ENCODE measurements at places on chromosomes 7 and 10.

DNA sequence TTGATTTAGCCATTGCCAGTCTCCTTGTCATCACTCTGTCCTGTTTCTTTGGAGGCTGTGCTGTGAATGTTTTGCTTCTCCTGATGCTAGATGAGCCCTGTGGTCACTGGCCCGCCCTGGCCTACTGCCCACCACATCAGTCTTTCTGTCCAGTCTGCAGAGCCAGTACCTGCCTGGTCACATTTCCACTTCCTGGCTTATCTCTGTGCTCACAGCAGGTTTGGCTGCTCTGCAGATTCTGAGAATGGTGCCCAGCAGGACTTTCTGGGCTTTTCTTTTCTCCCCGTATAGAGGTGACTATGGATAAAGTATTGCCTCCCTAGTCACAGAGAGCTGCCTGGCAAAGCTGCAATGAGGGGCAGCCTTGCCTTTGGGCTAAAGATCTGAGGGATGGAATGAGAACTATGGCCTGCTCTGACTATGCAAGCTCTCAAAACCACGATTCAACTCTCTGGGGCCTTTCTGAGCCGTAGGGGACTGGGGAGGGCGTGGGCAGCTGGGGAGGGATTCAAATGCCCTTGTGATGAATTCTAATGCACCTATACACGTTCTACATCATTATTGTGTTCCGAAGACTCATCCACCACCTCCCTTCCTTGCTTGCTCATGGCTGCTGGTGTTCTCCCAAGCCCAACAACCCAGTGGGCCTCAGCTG is 410.4 kb upstream of the NPVF start:
- no peak for DNase-seq

DNA sequence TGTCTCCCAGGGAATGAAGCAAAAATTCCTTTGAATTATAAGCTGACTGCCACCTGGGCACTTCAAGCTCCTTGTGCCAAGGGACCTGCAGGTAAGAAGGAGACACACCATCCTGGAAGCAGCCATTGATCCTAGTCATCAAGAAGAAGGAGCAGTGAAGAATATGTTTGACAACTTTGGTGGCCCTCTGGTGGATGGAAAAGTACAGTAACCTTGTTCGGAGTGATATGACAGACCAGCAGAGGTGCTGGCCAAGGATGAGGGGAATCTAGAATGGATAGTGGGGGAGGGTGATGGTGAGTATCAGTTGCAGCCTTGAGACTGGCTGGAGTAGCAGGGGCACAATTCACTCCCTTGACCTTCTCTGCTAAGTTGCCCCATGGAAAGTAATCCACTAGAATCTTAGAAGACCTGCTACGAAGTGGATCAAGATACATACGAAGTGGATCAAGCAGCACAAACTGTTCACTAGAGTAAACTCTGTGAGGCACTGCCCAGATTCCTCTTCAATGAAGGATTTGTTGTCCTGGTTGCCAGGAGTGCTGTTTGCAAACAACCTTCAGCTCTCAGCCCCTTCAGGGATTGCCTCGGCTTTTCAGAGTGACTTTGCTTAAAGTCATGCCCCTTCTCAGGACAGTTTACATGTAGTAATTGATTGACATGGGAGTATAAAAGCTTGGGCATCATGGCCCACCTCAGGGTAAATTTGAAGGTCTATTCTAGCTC is 44.8 kb upstream of the ORC5 start:
- DNase-seq, result no peak

GRCh38 chr10:93468461-93469213 is 13.5 kb downstream of the MYOF start:
- no peak for DNase-seq

DNA sequence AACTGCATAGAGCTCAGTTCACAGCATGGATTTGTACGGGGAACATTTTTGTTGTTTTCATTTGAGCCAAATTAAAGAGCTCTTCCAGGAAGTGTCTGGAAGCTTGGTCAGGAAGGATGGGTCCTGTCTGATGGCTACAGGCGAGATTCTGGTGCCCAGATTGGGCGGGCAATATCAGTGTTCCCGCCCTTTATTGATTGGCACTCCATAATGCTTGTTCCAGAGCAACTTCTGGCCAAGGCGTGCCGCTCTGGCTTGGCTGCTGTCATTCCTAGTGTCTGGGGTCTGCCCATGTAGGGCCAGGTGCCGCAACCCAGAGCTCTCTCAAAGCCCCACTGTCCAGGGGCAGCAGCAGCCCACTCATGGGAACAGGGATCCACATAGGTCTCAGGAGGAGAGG is 45.9 kb downstream of the RAMP3 start:
- no peak for DNase-seq

DNA sequence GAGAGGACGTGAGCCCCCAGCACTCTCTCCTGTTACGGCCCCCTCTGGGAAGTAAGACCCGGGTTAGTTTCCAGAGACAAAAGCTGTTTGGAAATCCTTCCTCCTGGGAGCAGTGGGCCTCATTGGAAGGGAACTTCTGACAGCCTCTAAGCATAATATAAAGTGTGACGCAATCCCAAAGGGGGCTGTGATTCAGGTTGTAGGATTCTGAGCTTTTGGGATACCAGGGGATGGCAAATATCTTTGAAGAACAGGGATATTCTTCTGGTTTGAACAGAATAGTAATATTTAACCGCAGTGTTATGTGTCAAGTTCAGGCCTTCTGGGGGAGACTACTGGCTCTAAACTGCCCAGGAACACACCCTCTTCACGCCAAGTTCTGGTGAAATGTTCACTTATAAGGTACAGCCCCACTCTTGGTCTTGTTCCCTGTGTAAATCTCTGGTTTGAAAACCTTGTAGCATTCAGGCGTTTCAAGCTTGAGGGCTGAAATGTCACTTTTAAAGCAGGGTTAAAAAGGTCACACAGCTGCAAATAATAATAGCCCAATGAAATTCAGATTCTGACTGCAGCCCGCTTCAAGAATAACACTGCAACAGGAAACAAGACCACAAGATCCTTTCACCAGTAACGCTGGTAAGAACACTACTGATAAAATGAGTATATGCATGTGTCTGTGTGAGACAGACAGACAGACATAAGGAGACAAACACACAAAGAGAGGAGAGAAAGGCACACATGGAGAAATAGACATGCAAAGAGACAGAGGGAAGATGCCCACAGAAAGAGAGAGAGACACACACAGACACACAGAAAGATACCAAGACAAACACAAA is 69.0 kb downstream of the CREB5 start:
- no peak for DNase-seq

- no peak for DNase-seq
Observed at GRCh38 chr7:149245744-149246143, 6.3 kb downstream of the ZNF212 start.

DNA sequence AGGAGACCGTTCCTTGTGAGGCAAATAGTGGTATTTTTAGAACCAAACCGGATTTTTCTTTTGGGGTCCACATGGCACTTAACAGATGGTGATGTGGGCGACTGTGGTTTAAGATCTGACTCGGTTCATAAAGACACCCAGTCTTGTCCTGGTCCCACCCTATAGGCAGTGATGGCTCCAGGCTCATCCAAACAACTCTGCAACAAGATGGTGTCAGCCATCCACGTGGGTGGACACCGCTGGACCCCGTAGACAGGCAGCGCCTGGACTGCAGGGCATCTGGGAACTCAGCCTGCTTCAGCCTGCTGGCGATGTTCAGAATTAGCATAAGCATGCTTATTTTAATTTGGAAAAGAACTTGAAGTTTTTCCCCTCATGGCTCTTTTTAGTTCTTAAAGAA is 258.4 kb upstream of the FZD1 start:
- DNase-seq, result peak; percentile 15

DNA sequence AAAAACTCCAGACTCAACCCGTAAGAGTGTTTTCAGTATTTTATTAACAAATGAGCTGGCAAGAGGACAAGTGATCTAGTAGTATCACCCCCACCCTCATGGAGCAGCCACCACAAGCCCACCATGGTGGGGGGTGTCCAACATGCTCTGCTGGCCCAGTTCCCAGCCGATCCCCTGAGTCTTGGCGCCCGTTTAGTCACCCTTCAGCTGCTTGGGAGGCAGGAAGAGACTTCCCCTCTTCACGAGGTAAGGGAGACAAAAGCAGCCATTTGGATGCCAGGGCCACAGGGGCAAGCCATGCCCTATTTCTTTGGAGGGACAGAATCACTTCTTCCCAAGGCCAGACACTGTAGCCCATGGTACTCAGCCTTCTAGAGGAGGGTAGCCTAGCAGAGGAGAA is 54.1 kb downstream of the NOD1 start:
- DNase-seq, result no peak

DNA sequence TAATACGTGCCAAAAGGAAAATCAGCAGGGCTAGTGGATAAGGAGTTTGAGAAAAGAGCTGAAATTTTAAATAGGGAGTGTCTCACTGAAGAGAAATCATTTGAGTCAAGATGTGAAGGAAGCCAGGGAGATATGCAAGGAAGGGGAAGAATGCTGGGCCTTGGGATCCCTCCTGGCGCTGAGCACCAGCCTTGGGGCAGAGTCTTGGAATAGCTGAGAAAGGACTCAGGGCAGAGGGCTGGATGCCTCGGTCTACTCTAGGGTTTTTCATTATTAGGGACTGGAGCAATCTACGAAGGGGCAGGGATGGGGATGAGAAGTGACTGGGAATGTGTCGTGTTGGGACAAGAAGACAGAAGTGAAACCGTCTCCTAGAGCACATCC is 484 bp downstream of the ZWINT start:
- no peak for DNase-seq

DNA sequence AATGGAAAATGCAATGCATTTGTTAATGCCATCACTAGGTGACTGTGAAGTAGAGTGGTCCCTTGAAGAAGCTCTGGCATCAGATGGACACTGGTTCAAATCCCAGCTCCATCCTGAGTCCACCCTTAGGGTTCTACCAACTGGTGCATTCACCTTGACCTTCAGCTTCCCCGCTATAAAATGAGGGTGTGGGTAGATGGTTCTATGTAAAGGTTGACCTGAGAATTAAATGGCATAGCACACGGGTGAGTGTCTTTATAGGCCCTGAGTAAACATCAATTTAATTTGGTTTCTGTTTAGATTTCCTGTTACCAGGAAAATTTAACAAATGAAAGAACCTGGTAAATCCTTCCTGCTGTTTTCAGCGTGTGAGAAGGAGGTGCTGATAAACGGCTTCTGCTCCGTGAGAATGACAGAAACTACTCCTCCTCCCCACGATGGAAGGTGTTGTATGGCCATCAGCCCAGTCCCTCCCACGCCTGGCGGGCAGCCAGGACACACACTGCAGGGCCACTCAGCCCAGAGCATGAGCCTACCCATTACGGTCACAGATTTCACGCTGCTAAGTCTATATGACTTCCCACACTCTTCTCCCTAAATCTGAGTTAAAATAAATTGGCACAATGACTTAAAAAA is 210.1 kb downstream of the TNS3 start:
- peak; percentile 45 for DNase-seq

DNA sequence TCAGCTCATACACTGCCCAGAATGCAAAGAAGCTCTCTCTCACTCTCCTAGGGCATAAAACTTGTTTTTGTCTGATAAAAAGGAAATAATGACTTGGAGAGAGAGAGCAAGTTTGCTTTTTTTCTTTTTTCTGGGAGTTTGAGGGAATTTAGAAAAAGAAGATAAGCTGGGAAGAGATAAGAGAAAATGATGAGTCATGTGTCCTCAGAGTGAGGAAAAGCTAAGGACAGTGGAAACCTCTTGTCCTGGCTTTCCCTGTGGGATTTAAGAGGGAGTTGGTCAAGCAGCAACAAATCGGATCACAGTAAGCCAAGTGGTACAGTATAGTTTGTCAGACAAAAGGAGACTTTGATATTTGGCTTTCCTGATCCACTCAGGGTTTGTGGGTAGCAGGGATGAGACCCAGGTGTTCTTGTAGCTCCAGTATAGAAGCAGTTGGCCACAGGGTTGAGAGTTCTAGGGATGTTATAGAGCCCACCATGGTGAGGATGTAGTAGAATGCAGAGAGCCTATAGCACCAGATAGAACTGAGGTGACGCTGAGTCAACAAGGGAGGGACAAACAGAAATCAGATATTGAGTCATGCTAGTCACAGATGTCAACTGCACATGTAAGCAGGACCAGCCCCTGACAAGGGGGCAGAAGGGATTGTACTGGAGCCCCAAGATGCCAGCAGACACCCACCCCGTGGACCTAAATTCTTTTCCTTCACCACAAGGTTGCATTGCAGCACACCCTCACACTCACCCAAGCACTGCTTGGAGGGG is 219.3 kb upstream of the TAC1 start:
- DNase-seq, result no peak

DNA sequence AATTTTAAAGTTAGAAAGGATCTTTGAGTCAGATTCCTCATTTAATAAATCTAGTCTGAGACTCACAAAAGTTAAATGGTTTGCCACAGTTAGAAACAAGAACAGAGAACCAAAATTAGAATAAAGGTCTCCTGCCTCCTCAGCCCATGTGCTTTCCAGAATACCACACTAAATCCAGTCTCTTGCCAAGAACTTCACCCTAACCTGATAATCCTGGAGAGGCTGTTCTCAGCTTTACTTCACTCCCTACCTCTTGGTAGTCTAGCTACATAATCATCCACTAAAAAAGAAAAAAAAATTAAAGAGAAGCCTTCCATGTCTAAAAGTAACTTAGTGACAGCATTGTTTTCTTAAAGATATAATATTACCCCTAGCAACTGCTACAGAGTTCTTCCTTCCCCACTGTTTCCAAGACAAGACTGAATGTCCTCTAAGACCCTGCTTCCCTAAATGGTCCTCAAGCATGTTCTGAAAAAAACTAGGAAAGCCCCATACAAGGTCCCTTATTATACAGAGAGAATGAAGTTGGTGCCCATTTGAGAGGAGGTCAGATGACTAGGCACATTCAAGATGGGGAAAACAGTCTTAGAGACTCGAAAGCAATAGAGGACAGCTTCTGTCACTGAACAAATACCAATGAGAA is 56.8 kb downstream of the ZNF438 start:
- no peak for DNase-seq
